ENCODE measurements at places on chromosomes 13 and 19.

GRCh38 chr19:41584260-41584810 lies 8.4 kb downstream of the CEACAM21 start:
- DNase-seq = no peak

DNA sequence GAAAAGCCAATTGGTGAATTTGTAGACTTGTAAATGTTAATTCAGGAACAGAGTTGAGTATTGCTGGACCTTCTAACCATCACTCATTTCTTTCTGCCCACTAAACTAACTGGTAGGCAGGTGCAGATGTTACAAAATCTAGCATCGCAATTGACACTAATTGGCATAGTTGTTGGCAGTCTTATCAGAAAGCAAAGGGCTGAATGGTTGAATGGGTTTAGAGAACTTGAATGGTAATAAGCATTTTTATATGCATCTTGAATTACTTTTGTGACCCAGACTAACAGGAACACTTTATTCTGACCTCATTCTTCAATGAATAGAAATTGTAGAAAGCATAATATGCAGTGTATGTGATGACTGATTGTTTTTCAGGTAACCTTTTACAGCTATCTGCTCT lies 189.1 kb downstream of the GGACT start:
- no peak for DNase-seq

DNA sequence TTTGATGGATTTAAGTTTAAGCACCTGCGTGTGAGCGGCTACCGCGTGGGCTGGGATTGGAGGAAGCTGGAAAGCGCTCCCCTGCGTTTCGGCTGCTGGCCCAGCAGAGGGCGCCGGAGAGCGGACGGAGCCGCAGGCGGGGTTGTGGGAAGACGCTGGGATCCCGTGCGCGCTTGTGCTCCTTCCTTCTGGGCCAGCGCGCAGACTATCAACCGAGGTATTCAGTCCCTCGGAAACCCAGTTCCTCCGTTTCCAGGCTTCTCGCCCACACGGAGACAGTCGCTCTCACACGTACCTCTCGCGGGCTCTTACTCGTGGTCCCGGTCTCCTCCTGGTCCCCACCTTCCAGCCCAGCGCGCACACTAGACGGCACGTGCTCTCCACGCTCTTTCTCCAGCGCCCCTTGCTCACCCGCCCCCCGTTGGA lies 28.8 kb downstream of the EPN1 start:
- DNase-seq = no peak

DNA sequence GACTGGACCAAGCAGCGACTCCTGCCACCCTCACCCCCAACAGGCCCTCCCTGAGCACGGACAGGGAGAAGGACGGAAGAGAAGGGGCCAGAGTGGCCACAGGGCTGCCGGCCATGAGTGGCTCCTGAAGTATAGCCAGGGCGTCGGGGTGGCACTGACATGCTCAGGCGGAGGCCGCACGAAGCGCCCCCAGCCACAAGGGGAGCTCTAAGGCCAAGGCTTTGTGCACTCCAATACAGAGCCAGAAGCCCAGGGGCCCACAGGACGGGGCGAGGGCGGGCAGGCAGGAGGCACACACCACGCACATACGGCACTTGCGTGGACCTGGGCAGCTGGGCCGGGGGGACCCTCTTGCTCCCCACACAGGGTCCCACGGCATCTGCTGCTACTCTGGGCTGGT lies 52.0 kb downstream of the KLF2 start:
- no peak for DNase-seq

GRCh38 chr13:99281811-99282263 lies 23.7 kb upstream of the GPR18 start:
- DNase-seq = no peak

- no peak for DNase-seq
Observed at GRCh38 chr19:50362656-50363424, 2.6 kb downstream of the NAPSA start.

DNA sequence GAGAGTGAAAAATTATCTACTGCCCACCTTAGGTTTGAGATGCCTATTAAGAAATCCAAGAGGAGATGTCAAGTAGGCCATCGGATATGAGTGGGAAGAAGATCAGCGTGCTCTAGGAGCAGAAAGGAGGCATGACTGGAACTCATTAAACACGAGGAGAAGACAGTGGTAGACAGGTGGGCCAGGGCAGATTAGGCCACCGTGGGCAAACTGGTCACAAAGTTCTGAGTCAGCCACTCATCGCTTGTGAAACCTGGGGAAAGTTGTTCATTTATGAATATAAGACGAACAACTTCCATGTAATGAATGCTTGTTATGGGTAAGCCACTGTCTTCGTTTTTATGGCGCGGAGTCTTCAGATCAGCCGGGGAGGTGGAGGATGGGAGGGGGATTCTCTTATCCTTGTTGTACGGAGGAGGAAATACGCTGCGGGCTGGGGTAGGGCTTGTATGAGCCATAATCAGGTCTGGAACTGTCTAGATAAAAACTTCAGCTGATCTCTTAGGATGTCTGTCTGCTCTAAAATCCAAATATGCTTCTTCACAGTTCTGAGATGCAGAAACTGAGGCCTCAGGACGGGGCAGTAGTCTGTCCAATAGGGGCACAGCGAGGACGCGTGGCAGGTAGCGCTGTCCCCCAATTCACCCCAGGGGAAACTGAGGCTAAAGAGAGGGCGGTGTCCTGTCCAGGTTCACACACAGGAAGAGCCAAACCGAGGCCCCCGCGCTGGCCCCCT lies 1.1 kb upstream of the ZNF444 start:
- DNase-seq = no peak

- peak; percentile 1 for DNase-seq
Observed at GRCh38 chr19:29771708-29772414, 39.9 kb upstream of the CCNE1 start.

- no peak for DNase-seq
Observed at GRCh38 chr19:16325161-16325527, 518 bp downstream of the KLF2 start.

- peak; percentile 46 for DNase-seq
Observed at GRCh38 chr19:12156223-12157058, at the start of gene ZNF625. ZNF625 (minus strand) TSS chr19:12156734; CDS start chr19:12156558, 176 bp downstream.

- no peak for DNase-seq
Observed at GRCh38 chr19:19209372-19209771, 2.4 kb upstream of the NCAN start.

- no peak for DNase-seq
Observed at GRCh38 chr19:17114414-17114831, 38.8 kb downstream of the MYO9B start.

DNA sequence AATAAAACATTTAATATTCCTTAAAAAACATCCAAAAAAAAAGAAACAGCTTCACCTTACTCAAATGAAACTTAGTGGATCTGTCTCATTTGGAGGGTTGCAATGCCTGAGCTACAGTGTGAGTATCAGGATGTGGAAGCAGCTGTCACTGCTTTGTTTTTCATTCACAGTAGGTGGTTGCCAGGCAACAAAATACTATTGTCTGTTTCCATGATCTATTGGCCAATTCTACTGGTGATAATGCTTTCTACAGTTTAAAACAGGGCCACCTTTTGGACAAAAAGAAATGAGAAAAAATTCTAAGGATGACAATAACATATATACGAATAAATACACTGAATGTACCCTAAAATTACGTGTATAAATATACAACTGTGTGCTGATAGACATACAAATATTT lies 3.0 kb downstream of the ENOX1 start:
- DNase-seq = no peak

- no peak for DNase-seq
Observed at GRCh38 chr13:77114271-77114670, 87.3 kb upstream of the FBXL3 start.

DNA sequence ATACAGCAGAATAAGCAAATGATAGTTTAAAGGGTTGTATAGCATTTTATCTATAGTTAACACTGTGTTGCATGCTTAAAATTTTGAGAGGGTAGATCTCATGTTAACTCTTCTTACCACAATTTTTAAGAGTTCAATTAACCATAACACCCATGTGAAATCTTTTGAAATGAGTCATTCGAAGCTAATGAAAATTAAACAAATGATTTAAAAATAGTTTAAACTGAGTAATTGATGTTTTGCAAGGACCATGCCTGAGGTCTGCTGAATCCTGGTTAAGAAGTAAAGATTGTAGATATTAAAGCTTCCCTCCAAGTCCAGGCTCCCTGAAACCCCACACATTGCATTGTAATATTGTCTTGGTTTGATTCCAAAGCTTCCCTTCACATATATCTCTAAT lies 176.7 kb upstream of the RNF113B start:
- no peak for DNase-seq

DNA sequence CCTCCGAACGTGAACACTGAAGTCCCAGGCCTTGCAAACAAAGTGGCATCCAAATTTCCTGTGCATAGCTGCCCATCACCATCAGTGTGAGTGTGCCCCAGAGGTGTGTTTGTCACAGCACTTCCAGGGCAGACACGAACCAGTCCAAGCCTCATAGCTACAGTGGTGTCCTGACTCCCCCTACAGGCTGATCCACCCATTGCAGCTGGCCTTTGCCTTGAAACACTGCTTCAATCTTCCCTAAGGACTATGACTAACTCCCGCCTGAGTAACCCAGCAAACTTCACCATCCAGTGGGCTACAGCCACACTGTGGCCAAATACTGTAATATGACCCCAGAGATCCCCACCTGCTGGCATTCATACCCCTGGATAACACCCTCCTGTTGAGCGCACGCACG lies 3.9 kb downstream of the ZNF266 start:
- no peak for DNase-seq

GRCh38 chr13:20740021-20740420 lies 33.7 kb downstream of the EEF1AKMT1 start:
- DNase-seq = no peak

DNA sequence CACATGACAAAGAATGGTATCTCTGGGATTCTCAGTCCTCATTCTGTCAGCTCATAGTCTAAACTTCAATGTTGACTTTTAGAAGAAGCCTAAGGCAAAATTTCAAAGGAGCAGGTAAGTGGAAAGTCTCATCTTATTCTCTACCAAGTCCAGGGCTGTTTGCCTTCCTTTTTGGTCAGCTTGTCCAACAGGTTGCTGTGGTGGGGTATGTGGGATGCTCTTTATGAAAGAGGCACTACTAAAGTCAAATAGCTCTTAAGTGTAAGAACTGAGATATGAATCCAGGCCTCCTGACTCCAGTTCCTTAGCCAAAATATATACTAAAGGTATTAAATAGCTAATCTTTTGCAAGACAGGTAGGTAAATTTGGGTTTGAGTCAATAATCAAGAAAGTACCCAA lies 540.6 kb upstream of the SPRY2 start:
- no peak for DNase-seq

- no peak for DNase-seq
Observed at GRCh38 chr19:49155820-49156346, 687 bp upstream of the HRC start.

DNA sequence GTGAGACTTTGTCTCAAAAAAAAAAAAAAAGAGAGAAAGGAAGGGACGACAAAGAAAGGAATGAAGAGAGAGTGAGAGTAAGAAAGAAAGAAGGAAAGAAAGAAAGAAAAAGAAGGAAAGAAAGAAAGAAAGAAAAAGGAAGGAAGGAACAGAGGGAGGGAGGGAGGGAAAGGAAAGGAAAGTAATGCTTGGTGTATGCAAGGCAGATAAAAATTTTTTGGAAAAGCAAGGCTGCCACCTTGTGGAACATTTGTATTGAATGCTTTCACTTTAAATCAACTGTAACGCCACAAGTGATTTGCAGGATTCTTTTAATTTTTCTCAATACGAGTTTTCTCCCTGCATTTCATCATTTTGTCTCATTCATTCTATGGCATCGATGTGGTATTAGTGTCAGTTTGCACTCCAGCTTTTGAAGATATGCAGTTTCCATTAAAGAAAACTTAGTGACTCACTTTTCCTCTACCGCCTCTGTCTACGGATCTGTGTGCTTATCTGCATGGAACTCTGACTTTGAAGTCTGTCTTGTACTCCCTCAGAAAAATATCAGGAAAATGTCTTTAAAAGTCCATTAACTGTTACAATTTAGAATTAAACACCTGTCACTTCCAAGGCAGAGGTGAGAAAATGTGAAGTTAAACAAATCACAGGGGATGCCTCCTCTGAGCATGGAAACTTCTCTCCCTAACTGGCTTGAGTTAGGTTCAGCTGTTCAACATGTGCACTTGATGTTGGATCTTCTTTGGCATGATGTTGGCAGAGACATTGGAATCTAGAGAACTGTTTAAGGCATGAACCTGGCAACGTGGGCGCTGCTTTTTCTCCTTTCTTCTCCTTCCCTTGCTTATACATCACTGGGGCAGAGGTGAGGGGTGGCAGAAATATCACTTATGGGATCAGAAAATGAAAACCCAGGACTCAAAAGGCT lies 20.0 kb upstream of the ZDHHC20 start:
- DNase-seq = no peak

DNA sequence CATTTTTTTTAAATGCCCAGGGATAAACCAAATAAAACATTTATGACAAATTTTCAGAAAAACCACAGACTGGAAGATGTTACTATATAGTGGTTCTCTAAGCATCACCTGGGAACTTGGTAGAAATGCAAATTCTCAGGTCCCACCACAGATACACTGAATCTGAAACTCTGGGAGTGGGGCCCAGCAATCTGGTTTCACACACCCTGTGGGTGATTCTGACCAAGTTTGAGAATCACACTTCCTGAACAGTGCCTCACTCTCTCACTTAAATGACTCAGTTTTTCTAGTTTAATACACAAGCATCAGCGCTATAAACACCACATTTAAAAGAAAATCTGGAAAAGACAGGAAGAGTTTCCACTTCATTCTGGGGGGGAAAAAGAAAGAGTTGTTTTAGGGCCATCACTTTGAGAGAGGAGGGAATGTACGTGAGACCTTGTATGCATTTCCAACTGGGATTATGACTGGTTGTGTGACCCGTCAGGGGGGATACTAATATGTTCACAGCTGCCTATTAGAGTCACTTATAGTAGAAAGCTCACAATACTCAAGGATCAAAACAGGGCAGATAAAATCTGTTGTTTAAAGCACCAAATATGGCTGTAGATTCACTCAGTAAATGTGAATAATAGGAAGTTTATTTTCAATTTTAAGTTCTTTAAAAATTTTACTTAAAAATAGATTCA lies 567.7 kb downstream of the GPC6 start:
- no peak for DNase-seq

- DNase-seq = no peak
Observed at GRCh38 chr13:99984461-99985240, 3.1 kb downstream of the ZIC2 start.

GRCh38 chr19:43895727-43896308 lies 39.3 kb downstream of the ZNF45 start:
- DNase-seq = no peak

GRCh38 chr19:56084835-56085536 lies 36.1 kb downstream of the ZNF787 start:
- no peak for DNase-seq

- DNase-seq = no peak
Observed at GRCh38 chr19:16976446-16976845, 50.2 kb downstream of the CPAMD8 start.

GRCh38 chr19:1945899-1946298 lies 4.9 kb downstream of the CSNK1G2 start:
- DNase-seq = no peak

- DNase-seq = no peak
Observed at GRCh38 chr13:96193728-96194310, 103.9 kb downstream of the HS6ST3 start.

GRCh38 chr19:18684642-18684993 lies 1.1 kb downstream of the CRTC1 start:
- DNase-seq = no peak

Data from non-pigmented ciliary epithelial cell (primary cell).